ENCODE measurements at places on chromosomes 16 and 17.

- DNase-seq, result no peak
Observed at GRCh38 chr17:81222620-81222905, 202 bp downstream of the CEP131 start.

- DNase-seq, result no peak
Observed at GRCh38 chr17:56893503-56893902, 20.3 kb downstream of the TRIM25 start.

GRCh38 chr16:67847064-67847861 lies at the start of gene CENPT:
Gene CENPT (minus strand): TSS chr16:67847693. CDS start chr16:67833859, 13,834 bp downstream.
- DNase-seq, result peak; percentile 65

- no peak for DNase-seq
Observed at GRCh38 chr17:40021451-40021971, 6.3 kb downstream of the CSF3 start.

- DNase-seq, result no peak
Observed at GRCh38 chr17:3788200-3788599, 12.8 kb downstream of the ITGAE start.

GRCh38 chr17:34622862-34623623 lies 43.7 kb downstream of the TMEM132E start:
- no peak for DNase-seq

DNA sequence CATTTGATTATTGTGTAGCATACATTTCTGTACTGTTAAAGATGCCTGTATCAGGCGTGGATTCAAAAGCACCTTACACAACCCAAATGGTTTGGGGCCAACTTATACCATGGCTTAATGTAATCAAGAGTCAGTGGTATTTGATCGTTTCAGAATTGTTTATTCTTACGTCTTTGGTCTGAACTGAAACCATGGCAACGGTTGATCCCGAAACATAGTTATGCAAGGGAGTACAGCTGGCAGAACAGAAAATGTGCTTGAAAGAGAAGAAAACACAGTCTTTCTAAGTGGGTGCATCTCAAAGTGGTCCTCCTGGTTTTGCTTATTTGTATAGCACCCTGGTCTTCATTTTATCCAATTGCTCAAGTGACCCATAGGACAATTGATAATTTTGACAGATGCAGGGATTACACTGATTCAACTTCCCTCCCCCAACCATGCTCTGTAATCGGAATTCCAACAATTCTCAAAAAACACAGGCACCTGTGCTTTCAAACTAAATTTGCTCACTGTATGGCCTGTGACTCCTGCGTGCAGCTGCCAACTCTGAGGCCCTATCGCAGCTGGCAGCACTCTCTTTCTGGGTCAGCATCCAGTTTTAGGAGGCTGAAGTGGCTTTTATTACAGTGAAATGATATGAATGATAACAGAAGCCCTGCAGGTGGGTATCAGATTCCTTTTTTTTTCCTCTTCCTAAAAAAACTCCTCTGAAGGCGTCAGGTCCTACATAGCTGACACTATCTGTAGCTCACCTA lies 77.0 kb upstream of the AXIN2 start:
- no peak for DNase-seq

- DNase-seq, result no peak
Observed at GRCh38 chr16:75491876-75492275, 3.4 kb downstream of the CHST6 start.

DNA sequence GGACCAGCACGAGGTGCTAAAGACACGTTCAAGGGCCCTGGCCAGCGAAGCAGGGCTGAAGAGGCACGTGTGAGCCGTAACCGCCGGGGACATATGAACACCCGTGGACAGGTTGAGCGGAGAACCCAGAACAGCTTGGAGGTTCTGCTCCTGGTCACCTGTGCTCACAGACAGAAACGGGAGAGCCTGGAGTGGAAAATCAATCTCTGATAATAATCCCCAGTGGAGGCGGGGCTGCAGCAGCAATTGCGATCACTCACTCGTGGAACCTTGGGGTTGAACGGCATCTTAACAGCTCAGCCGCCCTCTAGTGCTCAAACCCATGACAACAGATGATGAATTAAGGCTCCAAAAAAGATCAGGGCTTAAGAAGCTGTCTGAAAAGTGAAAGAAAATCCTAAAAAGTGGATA lies 25.6 kb downstream of the WIPI1 start:
- DNase-seq, result no peak

- DNase-seq, result peak; percentile 18
Observed at GRCh38 chr16:71255721-71256120, 25.2 kb upstream of the HYDIN start.

- DNase-seq, result no peak
Observed at GRCh38 chr16:59013930-59014329, 279.8 kb upstream of the GOT2 start.

DNA sequence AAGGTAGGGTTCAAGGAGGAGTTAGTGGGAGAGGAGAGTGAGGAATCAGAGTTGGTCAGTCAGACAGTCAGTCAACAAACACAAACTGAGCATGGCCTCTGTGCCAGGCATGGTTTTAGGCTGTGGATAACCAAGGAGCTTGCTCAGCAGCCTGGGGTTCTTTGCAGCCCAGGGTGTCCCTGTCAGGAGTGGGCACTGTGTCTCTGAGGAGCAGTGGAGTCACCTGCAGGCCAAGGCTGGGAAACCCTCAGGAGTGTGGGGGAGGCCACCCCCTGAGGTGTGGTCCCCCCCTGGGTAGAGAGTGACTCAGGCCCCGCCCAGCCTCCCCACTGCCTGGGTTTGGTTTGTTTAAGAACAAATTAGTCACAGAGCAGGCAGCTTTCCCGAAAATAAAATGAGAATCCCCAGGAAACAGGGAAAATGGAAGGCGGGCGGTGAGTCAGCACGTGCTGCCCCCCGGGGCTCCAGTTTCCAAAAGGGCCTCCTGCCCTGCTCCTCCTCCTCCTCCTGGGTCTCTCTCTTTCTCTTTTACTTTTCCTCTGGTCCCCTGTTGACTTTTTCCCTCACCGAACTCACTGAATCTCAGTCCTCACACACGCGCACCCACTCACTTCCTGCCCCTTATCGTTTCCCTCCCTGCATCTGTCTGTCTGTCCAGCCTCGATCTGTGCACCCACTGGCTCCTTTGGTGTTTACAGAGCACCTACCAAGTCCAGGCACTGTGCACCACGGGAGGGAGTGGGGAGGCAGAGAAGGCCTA lies 44.3 kb downstream of the SOCS3 start:
- DNase-seq, result no peak

DNA sequence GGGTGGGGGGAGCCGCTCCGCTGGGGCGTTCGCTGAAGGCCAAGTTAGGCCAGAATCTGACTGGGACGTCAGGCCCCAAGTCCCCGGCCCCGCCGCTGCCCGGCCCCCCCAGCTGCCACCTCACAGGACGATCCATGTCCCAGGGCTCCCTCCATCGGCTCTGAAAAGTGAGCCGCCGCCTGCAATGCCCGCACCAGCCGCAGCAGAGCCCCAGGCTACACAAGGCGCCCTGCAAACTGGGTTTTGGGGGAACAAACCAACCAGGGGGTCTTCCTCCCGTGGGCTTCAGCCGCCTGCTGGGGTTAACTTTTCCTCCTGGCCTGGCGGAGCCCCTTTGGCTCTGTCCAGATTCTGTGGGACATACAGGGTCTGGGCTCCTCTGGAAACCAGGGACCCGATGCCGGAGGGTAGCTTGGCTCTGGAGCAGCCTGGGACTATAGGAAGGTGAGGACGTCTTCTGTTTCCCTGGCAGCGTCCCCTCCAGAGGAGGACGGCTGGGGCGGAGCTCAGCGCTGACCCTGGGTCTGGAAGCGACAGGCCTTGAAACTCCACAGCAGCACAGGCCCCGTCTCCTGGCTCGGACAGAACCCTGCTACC lies 835 bp downstream of the NME4 start:
- no peak for DNase-seq

Measured in amygdala (tissue), 56 donors.